ENCODE measurements at places on chromosomes 1 and 21.

DNA sequence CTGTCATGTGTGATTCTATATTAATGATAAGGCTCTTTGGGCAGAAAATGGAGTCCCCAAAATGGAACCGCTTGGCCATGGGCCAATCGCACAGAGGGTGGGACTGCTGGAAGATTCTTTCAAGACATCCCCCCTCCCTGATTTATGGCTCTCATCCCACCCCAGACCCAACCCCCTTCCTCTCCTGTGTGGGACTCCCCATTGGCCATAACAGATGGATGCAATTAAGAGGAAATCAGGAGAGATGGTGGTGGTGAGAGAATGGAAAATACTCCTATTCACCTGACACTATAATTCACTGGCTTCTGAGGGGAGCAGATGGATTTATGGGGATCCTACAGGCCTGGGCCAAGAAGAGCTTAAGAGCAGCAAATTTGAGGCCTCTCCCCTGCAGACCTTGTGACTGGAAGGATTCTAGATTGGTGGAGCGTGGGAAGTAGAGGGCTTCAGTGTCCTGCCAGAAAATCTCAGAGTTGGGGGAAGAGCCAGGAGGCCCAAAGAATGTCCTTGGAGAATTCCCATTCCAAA, 1.7 kb downstream of the IGFN1 start:
- no peak for DNase-seq

DNA sequence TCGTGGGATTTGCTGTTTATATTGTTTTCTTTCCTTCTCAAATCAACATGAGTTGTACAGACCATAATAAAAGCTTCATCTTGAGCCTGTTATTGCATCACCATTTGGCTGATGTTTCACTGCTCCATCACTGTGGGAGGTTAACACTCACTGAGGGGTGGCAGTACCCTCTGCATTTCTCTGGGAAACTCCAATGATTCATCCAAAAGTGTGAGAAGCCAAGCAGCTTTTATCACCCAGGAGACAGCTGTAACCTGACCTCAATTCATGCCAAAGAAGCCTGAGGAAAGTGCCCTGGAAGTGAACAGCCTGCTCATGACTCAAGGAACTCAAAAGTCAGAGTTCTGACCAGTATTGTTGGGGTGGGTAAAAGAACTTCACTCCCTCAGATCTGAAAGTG, 84.1 kb downstream of the GPR88 start:
- no peak for DNase-seq

DNA sequence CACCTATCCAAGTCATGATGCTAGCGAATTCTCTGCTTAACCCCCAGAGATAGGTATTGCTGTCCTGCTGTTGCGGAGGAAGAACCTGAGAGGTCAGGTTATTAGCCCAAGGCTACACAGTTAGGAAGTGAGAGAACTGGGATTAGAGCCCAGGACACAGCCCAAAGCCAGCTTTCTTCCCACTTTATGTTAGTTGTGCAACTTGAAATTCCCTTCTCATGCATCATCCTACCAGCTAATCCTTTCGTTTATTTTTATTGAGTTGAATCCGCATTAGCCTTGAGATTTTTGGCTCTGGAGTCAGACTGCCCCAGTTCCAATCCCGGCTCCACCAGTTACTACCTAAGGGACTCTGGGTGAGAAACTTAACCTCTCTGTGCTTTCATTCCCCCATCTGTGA, 65.4 kb downstream of the PLEKHA6 start:
- no peak for DNase-seq

DNA sequence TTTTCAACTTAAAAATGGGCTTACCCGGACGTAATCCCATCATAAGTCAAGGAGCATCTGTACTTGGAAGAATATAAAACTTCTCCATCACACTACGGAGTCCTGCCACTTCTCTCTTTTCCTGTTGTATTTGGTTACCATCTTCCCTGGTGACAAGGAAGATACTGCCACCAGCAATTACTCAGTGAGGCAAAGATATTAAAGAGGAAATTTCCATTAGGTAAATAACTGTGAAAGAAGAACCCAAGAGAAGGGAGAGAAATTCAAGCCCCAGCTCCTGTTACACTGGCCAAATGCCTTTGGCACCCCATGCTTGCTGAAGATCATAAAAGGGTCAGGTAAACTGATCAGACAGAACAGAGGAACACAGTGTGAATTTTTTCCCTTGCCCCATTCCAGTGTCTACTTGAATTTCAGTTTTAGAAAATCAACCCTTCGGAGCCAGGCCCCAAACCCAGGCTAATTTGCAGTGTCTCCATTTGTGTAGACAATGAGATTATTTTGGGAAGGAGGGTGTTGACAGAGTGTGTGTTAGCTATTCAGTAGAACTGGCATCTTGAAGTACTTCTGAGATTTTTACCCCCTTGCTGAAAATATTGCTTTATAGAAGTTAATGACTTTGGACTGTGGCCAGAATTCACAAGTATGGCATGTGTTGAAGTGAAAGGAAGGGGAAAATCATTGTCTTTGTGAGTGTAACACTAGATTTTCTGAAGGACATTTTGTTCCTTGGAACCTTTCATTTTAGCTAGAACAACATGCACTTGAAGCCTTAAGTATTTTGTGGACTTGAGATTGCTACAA, 167.1 kb downstream of the DHRS3 start:
- peak; percentile 45 for DNase-seq

GRCh38 chr1:25342846-25343245, 4.7 kb downstream of the TMEM50A start:
- no peak for DNase-seq

GRCh38 chr1:116167625-116168276, 56.6 kb downstream of the MAB21L3 start:
- no peak for DNase-seq

- DNase-seq, result no peak
Observed at GRCh38 chr1:75677443-75677842, 47.1 kb upstream of the ACADM start.

GRCh38 chr1:119147661-119148090, 7.2 kb upstream of the WARS2 start:
- no peak for DNase-seq

GRCh38 chr1:185998391-185998790, 264.2 kb downstream of the HMCN1 start:
- DNase-seq, result no peak

DNA sequence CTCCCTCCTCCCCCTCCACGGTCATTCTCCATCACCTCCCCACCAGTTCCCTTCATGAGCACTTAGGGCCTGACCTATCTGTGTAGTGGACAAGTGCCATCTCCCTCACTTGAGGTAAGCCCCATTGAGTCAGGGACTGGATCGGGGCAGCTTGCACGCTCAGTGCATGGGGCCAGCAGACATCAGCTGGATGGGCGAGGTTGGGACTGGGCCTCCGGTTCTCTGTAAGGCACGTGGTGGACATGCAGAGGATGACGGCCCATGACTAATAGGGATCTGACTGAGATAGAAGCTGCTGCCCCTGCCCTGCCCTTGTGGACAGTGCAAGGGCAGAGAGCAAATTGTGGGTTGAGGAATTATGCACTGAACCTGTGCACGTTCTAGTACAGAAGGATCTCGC, 120.4 kb upstream of the C1orf174 start:
- no peak for DNase-seq

DNA sequence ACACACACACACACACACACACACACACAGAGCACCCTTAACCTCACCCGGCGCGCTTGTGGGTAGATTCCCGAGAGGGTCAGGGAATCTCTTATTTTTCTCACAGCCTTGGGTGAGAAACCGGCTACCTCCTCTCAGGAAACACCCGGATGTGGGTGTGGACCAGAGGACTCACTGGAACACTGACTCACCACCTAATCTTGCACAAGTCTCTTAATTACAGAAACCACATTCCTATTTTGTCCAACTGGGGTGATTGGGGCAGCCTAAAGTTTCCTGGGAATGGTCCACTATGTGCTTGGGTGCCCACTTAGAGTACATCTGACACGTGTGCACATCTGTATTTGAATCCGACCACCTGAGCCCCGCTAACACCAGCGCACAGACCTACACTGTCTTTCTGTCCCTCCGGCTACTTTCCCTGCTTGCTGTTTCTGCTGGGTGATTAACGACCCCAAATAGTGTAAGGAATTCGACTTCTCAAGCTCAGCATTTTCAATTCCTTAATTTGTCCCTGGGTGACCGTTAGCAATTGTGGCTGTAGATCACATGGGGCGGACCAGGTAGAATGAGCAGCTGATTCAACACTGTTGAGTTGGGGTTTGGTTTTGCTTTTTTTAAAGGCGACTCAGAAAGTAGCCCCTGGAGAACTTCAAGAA, 14.0 kb upstream of the TBX15 start:
- DNase-seq, result no peak

- DNase-seq, result no peak
Observed at GRCh38 chr21:34815831-34816705, 147.3 kb downstream of the CLIC6 start.

DNA sequence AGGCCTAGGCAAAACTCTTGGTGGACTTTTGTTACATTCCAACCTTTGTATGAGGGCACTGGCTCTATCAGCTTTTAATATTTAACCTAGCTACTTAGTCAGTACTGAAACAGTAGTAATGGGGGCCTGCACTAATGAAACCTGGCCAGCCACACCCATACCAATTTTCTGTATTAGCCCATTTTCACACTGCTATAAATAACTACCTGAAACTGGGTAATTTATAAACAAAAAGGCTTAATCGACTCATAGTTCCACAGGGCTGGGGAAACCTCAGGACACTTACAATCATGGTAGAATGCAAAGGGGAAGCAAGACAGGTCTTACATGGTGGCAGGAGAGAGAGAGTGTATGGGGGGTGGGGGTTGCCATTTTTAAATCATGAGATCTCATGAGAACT, 245.7 kb upstream of the RGS18 start:
- DNase-seq, result no peak

GRCh38 chr1:154546264-154547063, 12.0 kb downstream of the UBE2Q1 start:
- DNase-seq, result no peak

- peak; percentile 98 for DNase-seq
Observed at GRCh38 chr1:182699393-182700350, 15.3 kb upstream of the RGS8 start.

- DNase-seq, result no peak
Observed at GRCh38 chr1:21607549-21608529, 61.3 kb downstream of the RAP1GAP start.

DNA sequence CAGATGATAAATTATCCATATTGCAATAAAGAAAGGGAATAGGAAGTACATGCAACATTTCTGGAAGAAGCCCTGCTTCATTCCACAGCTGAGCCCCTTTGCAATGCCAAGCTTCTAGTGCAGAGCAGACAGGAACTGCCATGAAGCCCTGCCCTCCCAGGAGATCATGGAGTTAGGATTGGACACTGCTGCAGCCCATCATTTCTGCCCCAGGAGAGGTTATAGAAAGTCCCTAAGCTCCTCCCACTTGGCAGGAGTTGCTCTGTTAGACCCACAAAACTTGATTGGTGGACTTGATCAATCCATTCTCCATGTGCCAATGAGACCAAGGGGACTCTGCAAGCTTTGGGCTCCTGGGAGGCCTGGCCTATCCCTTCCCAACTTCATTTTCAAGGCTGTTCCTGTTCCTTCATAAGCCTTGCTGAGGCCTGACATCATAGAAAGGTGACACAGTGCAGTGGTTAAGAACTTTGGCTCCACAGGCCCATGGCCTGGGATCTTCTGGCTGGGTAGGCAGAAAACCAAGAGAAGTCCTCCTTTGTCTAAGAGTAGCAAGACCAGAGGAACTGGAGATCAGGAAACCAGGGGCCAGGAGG, 1.3 kb upstream of the LAPTM5 start:
- DNase-seq, result no peak

DNA sequence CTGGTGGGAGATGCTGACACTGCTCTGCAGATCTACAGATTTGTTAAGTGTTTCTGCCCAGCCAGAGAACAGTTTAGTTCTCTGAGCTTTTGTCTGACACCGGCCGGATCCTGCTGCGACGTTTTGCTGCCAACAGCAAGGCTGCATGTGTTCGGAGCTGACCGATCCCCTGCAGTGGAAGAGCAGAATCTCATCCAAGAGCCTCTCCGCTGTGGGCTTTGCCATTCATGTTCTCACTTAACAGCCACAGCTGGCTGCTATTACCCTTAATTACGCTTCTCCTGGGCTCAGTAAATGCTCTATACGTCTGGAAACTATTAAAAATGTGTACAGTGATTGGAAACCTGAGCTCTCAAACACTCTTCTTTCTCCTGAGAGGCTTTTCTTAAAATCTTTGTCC, 105.3 kb downstream of the BCAR3 start:
- peak; percentile 88 for DNase-seq

DNA sequence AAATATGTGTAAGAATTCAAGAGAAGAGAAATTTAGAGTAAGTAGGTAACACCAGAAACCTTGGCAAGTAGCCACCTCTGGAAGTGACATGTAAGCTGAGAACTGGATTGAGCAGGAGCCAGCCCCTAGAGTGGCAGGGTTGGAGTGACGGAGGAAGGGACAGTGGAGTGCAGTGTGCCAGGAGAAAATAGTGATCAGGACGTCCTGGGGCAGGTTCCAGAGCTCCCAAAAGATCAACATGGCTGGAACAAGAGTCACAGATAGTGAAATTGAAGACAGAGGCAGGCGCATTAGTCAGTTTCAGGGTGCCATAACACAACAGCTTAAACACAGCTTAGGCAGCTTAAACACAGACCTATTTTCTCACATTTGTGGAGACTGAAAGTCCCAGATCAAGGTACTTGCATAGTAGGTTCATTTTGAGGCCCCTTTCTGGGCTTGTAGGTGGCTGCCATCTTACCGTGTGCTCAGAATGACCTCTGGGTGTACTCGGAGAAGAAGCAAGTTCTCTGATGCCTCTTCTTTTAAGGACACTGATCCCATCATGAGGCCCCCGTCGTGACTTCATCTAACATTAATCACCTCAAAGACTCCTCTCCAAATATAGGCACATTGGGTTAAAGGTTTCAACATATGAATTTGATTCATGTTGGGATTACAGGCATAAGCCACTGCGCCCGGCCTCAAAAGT, 37.2 kb downstream of the GNPAT start:
- peak; percentile 56 for DNase-seq

GRCh38 chr1:19664453-19665185, at the start of gene HTR6:
Gene HTR6, plus strand, starts transcription at chr1:19664875. Its CDS starts 879 bp downstream, at chr1:19665754.
- no peak for DNase-seq

- no peak for DNase-seq
Observed at GRCh38 chr1:3948344-3948743, 48.3 kb upstream of the C1orf174 start.

DNA sequence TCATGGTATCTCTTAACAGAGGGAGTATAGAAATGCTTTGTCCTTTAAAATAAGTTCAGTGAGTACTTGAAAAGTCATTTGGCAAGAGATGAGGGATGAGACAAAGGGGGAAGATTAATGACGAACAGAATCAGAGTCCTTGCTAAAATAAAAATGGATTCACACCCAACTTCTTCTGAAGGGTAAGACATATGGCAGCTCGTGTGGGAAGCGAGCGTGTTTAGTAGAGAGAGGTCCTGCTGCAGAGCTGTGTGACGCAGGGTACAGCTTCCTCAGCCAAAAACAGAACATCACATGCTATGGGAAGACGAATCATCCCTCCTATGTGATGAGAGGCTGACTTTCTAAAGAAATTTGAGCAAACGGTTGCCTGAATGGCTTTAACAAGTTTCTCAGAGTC, 158.5 kb upstream of the LMO4 start:
- no peak for DNase-seq

DNA sequence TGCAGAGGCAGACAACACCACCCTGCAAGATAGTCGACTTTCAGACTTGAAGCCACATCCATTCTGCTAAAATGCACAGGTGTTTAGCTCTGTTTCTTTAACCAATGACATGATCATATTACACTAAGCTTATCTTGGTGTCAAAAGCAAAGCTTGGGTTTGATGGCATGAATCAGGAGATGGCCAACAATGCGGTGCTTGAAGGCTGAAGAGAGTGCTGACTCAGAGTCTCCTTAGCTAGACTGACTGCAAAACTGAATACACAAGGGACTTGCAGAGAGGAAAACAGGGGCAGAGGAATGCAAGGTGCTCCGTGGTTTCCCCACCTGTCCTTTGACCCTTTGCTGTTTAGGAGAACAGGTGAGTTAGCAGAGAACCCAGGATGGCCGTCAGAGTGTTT, 262.6 kb downstream of the SIPA1L2 start:
- peak; percentile 68 for DNase-seq

Measured in DMS79 treated with DMSO at 0.1 percent for 48 hours (cell line).